ENCODE measurements at places on chromosomes 7 and 10.

DNA sequence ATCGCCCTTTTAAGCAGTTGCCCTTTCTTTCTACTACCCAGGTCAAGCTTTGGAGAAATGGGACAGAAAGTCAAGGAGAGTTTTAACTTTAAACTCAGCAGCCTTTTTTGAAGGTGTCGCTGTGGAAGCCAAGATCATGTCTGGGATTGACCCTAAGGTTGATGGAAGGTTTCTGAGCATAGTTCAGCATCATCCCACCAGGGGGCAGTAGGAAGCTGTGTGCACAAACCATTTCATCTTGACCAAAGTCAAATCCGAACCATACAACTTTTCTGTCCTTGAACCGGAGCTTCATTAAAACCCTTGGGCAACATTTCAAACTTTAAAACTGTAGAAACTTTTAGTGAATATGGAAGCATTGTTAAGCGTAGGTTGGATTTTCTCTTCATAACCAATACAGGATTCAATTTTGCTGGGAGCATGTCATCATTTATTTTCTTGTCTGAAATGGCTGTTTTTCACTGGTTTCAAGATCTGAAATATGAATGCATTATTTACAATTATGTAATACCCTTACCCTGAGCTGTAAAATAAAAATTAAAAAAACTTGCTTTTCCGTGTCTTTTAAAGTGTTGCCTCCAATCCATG lies 214.4 kb upstream of the KIAA1217 start:
- DNase-seq, result no peak

- DNase-seq, result no peak
Measured at GRCh38 chr7:12754179-12754578, 66.7 kb downstream of the ARL4A start.

DNA sequence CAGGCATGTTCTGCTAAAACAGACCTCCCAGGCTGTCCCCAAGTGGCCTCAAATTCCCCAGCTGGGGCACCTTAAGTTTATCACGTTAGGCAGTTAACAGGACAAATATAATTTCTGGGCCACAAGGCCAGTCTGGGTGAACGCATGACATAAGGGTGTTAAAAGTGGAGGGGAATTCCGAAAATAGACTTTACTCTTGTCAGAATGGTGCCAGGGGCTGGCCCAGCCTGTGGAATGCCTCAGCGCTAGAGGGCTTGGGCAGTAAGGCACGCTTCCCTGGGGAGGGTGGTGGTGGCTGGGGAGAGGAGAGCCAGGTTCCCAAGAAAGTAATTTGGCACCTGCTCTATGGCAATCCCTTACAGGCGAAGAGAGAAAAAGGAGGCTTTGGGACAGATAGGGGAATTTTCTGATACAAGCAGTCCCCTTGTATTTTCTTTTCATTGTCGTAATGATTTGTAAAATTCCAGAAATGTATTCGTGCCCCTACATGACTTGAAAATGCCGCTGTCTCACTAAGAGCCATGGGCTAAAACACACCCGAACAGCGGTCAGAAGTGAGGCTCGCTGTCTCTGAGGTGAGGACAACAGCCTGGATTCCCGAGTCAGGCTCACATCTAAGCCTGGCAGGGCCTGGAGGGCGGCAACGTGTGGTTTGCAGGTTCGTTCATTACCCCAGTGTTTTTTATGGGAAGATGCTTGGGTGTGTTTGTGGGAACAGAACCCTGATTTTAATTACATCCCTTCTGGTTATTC lies 463.2 kb upstream of the GALNT17 start:
- DNase-seq, result no peak

GRCh38 chr7:130324306-130324943 lies 20.2 kb upstream of the CPA5 start:
- DNase-seq, result no peak

- no peak for DNase-seq
Measured at GRCh38 chr7:81120803-81121202, 202.0 kb upstream of the SEMA3C start.

DNA sequence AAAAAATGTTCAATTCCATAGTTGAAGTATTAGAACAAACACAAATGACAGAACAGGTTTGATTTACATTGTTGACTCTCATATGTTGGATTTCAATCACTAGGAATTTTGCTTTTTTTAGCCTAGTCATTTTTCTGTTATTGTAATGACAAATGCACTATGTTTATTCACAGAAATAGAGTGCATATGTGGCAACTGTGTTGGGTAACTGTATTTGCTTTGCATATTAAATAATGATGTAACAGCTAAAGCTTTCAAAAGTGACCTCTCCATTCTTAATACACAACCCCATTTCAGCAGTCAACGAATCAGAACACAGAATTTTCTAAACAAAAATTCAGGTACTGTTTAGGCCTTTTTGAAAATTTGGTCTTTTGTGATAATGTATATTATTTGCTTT lies 54.0 kb upstream of the SLC26A5 start:
- DNase-seq, result no peak

DNA sequence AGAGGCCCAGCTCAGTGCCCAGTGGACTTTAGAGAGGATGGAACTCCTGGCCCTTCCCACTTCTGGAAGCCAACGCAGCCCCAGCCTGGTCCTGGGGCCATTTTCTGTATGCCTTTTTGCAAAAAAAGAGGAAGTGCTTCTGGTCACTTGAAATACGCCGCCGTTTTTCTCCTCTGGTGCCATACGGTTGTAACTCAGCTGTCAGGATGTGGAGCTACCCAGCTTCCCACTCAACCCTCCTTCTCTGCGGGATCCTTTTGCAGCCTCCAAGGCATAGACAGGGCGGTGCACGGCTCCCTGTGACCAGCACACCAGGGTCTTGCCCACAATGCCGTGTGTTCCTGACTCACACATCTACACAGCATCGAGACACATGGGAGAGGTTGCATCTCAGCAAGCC lies 369.6 kb downstream of the TCERG1L start:
- DNase-seq, result no peak

- no peak for DNase-seq
Measured at GRCh38 chr7:88344956-88345832, 38.5 kb upstream of the STEAP4 start.

DNA sequence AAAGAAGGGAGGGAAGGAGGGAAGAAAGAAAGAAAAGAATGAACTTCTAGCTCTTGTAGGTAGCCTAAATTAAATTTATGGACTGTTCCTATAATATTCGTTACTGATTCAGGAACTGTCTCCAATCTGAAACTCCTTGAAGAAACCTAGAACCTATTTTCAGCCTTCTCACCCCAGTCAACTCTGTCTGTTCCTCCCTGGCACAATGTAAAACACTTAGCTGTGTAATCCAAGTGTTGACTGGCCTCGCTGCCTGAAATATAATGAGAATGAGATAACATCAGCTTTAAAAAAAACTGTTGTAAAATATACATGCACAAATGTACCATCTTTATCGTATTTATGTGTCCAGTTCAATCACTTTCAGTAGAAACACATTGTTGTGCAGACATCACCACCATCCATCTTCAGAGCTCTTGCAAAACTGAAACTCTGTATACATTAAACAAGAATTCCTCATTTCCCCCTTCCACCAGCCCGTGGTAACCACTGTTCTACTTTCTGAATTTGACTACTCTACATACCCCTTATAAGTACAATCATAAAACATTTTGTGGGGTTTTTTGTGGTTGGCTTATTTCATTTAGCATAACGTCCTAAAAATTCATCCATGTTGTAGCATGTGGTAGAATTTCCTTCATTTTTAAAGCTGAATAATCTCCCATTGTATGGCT lies 6.3 kb upstream of the C7orf33 start:
- no peak for DNase-seq

- DNase-seq, result no peak
Measured at GRCh38 chr7:63104666-63105065, 894.0 kb upstream of the ZNF722 start.

DNA sequence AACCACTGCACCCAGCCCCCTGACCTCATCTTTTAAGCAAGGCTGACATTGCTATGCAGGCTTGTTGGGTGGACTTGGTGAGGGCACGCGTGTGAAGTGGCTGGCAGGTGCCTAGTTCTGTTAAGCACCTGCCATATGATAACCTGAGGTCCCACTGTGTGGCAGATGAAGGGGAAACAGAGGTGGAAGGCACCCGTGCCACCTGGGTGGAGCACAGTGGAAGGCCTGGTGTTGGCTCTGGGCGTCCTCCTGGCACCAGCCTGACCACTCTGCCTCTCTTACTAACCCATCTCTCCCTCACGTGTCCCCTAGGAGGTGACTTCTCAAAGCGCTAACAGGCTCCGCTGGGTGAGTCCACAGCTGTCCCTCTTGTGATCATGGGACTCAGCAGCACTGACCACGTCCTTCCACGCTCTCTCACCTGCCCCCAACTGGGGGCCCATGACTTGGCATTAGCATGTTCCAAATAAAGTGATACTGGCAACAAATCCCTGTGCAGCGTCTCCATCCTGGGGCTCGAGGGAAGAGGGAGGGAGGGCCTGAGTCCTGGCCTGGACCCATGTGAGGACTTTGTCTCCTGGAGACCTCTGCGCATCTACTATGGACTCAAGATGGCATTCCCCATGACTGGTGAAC lies 4.6 kb upstream of the ZNF862 start:
- DNase-seq, result no peak

- no peak for DNase-seq
Measured at GRCh38 chr10:71815515-71816130, 35.4 kb downstream of the PSAP start.

DNA sequence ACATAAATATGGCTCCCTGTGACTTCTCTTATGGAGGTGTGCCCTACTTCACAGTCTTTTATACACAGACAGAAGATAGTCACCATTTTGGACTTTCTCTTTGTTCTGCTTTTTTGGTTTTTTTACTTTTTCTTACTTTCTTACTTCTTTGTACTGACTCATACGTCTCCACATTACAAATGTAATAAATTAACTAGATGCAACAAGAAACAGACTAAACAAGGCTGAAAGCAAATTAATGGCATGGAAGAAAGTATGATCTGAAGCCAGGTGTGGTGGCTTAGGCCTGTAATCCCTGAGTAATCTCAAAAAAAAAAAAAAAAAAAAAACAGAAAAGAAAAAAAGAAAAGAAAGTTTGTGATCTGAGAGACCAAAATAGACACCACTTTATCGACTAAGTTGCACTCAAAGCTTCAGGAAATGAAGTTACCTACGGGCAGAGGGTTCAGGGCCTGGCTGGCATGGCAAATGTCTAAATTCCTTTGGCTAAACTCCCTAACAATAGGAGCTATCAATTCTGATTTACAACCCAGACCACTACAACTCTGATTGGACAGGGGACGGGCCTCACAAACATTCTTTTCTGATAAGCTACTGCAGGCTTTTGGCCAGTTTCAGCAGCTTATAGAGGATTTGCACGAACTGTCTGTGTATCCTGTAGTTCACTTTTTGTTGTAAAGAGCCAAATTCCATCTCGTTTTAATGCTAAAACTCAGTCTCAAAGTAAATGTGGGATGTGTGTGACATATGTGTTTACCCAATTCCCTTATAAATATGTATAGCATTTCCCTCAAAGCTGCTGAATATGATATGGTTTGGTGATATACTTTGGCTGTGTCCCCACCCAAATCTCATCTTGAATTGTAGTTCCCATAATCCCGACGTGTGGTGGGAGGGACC lies 129.1 kb downstream of the SEPTIN14 start:
- DNase-seq, result no peak

GRCh38 chr7:14020339-14020900 lies 31.0 kb upstream of the ETV1 start:
- DNase-seq, result no peak

GRCh38 chr7:26398756-26399509 lies 107.3 kb downstream of the SNX10 start:
- DNase-seq, result peak; percentile 53

DNA sequence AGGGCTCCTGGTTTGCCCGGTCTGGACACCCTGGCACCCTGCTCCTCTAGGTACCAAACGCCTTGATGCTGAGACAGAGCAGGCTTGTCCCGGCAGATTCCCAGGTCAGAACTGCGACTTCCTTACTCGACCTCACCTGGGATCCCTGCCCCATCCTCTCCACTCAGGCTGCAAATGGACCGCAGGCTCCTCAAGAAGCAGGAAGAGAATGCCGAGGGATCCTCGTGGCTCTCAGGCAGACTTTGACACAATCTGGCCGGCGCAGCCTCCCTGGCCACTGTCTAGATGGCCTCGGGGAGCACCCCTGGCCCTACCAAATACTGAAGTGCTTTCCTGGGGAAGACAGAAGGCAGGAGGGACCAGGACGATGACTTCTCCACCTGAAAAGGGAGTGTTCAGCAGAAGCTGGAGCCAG lies 421 bp upstream of the NODAL start:
- no peak for DNase-seq

DNA sequence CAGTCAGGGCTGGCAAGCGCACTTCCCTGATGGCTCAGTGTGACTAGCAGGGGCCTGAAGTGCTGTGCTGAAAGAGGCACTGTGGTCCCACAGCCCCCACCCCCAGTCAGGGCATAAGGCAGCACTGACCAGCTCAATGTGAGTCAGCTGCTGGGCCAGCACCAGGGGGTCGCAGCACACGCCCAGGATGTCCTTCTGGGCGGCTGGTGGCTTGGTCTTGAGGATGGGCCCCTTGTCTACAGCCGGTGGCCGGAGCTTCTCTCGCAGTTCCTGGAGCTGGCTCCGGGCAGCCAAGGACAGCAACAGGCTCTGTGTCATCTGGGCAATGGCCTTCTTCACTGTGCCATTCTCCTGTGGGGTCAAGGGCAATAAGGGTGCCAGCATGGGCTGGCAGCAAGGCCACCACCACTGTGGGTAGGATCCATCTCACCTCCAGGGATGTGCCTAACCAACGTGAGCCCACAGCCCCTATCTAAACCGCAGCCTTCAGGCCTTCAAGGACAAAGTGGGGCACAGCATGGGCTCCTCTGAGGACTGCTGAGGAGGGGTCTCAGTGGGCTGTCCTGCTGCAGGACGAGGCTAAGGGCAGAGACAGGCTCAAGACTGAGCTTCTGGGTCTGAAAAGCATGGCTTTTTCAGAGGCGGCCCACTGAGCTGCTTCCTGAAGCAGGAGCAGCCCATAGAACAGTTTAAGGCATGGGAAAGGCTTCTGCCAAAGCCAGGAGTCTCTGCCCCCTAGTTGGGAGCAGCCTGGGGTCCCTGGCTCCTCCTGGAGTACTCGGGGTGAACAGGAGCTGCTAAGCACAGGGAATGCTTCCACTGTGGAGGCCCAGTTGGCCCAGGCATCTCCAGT lies 62.5 kb downstream of the CSGALNACT2 start:
- DNase-seq, result no peak

GRCh38 chr7:90698616-90699015 lies 102.5 kb downstream of the CDK14 start:
- no peak for DNase-seq

DNA sequence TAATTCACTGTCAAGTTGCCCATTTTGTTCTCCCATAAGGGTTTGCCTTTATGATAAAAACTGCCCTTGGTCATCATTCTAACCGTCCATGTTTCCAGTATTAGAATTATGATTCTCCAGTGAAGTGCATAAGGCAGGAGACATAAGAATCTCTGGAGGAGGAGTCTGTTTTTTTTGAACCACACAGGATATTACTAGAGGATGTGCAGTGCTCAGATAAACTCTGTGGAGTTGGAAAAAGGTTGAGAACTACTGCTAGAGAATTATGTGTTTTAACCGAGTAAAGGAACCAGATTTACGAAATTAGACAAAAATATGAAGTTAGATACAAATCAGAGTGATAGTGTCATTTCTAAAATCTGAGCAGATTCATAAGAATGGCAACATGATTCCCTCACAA lies 40.5 kb downstream of the MDFIC start:
- no peak for DNase-seq

GRCh38 chr7:74355091-74355490 lies 65.9 kb downstream of the CLIP2 start:
- DNase-seq, result no peak

- DNase-seq, result no peak
Measured at GRCh38 chr7:5462216-5462615, 38.6 kb upstream of the TNRC18 start.

- DNase-seq, result no peak
Measured at GRCh38 chr7:105016709-105017656, 3.0 kb downstream of the KMT2E start.

- DNase-seq, result no peak
Measured at GRCh38 chr7:29214816-29215215, 20.2 kb downstream of the CHN2 start.

Measured in cerebellar nuclear complex (tissue), 1 donor.